ENCODE measurements at places on chromosomes 5 and 9.

GRCh38 chr9:134049772-134050588, 17.8 kb downstream of the BRD3 start:
- no peak for DNase-seq

- DNase-seq, result no peak
Observed at GRCh38 chr9:125852386-125852785, 105.2 kb downstream of the PBX3 start.

DNA sequence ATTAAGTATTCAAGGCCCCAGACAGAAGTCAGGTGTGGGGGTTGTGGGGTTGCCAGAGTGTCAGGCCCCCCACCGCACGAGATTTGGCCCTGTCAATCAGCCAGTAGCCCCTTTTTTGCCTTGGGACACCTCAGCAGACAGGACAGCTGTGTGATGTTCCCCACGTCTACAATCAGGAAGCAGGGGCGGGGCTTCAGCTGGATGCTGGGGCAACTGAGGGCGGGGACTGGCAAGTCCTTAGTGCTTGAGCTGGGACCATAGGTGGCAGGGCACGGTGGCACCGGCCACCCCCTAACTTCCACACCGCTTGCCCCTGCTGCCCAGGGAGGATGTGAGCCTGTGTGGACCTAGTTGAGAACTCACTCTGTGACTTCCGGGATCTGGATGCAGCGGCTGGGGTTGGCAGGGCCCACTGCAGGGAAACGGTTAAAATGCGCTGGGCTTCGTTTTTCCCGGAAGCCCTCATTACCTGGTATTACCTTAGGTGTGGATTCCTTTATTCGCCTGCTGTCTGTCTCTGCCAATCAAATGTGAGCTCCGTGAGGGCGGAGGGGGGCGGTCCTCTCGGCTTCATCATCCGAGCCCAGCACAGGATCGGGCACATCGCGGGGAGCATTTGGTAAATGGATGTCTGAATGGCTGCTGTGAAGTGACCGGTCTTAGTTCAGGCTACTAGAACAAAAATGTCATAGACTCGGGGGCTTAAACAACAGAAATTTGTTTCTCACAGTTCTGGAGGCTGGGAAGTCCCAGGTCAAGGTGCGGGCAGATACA, 7.5 kb upstream of the GTF3C5 start:
- no peak for DNase-seq

DNA sequence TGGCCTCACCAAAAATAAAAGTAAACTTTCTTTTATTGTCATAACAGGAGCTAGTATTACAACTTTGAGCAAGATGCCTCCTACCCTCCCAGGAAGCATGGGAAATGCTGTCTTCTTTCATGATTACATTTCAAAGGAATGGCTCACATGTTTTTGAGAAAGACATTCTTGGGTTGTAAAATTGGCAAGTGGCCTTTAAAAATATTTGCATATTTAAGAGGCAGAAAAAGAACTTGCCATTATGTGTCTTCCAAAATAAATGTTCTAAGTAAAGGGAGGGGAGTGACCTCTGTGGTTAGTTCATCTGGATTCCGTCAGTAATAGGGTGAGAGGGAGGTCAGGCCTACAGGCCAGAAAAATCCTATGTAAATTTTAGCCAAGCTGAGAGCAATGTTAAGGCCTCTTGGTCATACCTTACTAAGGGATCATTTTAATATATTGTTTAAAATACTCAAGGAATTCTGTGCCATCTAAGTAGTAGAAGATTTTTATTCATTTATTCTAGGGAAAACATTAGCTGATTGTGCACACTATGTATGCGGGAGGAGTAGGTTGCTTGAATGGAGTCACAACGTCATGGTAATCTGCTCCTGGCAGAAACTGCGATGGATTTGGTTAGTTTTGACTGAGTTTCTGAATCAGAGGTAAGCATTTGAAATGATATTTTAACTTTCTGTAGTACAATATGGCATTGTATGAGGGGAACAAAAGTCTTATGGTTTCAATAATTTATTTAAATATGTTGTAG, 1485.7 kb upstream of the CDH9 start:
- no peak for DNase-seq

DNA sequence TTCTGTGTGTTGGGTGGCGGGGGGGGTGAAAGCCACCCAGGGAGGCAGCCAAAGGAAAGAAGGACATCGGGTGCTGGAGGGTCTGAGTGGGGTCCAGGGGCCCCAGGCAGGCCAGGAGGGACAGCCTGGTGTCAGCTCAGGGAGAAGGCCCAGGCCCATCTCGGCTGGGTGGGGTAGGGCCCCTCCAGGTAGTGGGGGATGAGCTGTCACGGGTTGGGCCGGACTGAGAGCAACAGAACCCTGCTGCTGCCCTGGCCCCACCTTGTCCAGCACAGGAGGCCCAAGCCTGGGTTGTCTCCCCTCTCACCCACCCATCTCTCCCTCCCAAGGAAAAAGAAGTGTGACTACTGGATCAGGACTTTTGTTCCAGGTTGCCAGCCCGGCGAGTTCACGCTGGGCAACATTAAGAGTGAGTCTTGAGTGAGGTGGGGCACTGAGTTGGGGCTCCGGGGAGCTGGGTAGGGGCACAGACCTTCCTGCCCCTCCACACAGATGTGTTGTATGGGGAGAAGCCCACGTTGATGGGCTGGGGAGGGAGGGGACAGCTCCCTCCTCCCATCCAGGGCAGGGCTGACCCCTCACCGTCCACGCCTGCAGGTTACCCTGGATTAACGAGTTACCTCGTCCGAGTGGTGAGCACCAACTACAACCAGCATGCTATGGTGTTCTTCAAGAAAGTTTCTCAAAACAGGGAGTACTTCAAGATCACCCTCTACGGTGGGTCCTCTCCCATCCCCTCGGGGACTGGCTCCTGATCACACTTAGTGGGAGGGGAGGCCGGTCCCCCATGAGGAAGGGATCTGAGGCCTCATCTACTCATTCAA, 2.3 kb downstream of the LCN2 start:
- no peak for DNase-seq

DNA sequence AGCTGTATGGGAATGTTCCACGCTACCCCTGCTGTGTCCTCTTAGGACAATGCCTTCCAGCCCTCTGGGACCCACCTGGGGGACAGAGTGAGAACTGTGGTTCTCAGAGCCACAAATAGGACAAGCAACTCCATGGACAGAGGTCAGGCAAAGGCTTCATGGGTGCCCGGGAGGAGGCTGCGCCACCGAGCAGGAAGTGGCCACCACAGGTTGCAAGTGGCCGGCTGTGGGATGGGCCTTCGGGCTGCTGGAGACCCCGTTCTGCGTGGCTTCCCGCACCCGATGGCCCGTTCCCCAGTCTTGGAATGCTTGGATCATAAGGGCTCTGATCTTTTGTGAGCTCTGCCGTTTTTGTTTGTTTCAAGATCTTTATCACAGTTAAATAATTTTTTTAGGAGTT, 118.8 kb downstream of the BOD1 start:
- DNase-seq, result peak; percentile 42

DNA sequence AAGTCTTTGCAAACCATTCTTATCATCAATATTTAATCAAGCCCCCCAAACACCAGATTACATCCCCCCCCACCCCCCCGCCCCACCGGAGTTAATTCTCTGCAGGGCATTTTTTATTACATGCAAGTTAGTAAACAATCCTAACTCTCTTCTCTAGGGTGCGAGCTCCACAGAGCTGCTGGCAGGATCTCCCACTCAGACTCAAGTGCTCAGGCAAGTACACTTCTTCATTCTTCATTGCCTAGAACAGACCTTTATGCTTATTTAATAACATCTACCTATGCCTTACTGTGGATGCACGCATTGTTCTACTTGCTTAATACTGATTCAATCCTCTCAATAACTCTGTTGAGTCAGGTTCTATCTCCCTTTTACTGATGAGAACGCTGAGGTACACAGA, 9.9 kb downstream of the SAXO1 start:
- DNase-seq, result no peak

DNA sequence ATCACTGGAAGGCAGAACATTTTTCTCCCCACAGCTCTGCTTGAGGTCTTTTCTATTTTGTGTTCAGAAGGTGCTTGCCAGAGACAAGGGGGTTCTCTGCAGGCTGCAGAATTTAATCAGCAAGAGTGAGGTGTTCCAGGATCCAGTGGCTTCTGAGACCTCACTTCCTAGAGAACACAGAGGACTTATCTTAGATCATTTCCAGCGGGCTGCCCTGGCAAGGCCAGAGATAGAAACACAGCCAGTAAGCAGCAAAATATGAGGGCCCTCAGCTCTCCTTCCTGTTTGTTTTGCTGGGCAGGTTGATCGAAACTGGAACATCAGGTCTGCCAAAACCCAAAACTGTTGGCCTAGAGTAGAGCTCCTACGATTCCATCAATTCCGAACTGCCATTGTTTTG, 187.3 kb downstream of the DIRAS2 start:
- DNase-seq, result no peak

DNA sequence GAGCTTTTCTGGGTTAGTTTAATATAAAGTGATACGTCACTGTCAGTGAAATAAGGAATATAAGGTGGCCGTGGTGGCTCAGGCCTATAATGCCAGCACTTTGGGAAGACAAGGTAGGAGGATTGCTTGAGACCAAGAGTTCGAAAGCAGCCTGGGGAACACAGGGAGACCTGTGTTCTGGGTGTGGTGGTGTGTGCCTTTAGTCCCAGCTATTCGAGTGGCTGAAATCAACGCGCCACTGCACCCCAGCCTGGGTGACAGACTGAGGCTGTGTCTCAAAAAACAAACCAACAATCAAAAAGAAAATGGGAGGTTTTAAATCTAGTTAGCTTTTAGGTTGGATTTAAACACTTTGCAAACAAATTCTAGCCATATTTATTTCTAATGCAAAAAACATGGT, 53.1 kb downstream of the NSD1 start:
- no peak for DNase-seq

DNA sequence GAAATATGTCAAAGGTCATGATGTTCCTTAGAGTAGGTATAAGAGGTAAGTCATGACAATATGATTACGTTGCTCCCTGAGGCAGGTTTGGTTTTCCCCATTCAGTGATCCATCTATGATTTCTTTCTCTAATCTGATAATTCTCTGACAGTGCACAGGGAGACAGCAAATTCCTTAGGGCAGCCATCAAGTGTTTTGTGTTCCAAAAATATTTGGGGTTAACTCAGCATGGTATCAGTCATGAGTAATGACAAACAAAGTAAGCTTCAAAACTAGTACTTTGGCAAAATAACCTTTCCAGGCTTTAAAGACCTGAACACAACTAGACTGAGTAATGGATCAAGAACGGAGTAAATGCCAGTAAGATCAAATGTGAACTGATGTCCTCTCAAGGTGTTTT, 55.3 kb upstream of the SPATA31E1 start:
- peak; percentile 4 for DNase-seq

DNA sequence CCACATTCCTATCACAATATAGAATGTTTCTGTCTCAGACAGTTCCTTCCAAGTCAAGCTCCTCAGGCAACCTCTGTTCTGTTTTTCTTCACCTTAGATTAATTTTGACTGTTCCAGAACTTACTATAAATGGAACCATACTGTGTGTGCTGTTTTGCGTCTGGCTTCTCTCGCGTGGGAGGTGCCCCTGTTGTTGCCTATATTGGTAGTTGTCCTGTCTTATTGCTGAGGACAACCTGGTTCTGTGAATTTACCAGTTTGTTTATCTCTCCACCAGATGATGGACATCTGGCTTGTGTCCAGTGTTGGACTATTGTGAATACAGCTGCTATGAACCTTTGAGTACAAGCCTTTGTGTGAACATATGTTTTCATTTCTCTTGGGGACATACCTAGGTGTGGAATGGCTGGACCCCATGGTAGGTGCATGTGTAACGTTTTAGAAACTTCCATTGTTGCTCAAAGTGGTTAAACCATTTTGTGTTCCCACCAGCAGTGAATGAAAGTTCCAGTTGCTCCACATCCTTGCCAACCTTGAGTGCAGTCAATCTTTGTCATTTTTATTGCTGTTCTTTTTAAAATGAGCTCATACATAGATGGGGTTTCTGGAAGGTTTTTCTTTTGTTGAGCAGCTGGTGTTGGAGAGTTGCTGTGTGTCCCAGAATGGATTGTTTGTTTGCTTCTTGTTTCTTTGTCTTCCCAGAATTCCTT, 18.1 kb downstream of the HMCN2 start:
- no peak for DNase-seq

GRCh38 chr5:159010661-159011442, 88.9 kb downstream of the EBF1 start:
- no peak for DNase-seq

GRCh38 chr5:76737846-76738245, 21.9 kb downstream of the F2R start:
- no peak for DNase-seq

DNA sequence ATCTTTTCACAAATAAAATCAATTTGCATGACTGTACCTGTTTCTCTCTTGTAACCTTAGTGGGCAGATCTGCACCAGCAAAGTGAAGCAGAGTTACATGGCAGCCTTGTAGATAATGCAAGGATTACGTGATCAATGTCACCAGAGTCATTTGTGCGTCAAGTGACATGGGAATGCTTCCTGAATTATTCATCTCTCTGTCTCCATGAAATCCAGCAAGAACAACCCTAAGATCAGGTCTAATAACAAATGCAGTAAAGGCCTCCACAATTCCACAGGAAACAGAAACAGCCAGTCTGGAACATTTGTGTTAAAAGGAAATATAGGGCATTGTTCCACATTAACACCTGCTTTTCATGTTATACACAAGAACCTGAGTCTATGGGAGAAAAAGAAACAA, 7.8 kb downstream of the GZMA start:
- no peak for DNase-seq

- no peak for DNase-seq
Observed at GRCh38 chr5:143871672-143872071, 59.7 kb downstream of the HMHB1 start.

DNA sequence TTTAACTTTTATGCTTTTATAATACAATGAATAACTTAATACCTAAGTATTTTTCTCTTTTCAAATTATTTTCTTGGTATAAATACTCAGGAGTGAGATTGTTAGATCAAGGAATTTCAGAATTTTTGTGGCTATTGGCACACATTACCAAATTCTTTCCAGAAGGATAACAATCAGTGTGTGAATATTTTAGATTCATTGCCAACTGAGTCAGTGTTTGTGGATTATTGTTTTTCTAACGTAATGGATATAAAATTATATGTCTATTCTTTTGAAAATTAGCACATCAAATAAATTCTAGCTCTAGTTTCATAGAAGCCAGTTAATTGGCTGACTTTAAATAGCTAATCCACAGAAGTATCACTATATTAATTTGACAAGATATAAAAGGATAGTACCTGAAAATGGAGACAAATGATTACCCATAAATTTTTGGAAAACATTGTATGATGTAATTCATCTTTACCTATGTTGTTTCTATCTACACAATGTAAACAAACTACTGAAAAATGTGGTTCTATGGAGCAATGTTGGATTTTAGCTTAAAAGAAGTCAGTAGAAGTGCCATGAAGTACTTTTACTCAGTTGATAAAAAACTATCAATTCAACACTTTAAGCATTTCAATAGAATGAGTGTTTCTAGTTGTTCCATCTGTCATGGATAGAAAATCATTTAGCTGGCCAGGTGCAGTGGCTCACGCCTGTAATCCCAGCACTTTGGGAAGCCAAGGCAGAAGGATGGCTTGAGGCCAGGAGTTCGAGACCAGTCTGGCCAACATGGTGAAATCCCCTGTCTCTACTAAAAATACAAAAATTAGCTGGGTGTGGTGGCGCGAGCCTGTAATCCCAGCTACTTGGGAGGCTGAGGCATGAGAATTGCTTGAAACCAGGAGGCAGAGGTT, 185.1 kb downstream of the ADAMTSL1 start:
- DNase-seq, result no peak

Data from islet precursor cell (in vitro differentiated cells).